ENCODE measurements at places on chromosomes 16 and 17.
A peak's percentile ranks its signal among the peaks of the same experiment; 100 is the strongest.

GRCh38 chr16:72793017-72793416, 254.9 kb downstream of the ZFHX3 start:
- no peak for DNase-seq

- no peak for DNase-seq
These were observed 187.6 kb downstream of the MYO1D start for GRCh38 chr17:32689348-32689747.

- DNase-seq: no peak
These were observed 115.4 kb downstream of the USP22 start for GRCh38 chr17:20927308-20927977.

GRCh38 chr16:46972429-46973206, 856 bp downstream of the DNAJA2 start:
- peak; percentile 65 for DNase-seq

DNA sequence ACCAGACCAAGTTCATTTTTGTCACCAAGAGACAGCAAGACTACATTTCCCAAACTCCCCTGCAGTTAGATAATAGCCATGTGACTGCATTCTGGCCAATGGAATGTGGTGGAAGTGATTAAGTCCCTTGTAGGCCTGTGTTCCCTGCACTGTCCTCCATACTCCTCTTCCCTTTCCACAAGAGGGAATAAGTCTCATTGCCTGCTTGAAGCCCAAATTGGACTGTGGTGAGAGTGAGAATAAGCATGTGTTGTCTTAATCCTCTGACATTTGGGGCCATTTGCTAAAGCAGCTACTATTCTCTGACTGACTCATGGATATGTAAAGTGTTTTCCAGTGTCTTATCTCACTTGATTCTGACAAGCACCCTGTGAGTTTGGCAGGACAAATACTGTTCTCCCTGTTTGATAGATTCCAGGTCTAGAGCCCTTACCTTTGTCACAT, 20.7 kb downstream of the PIK3R6 start:
- DNase-seq: peak; percentile 40

- DNase-seq: no peak
These were observed 2.0 kb downstream of the SLC46A1 start for GRCh38 chr17:28404007-28404406.

- DNase-seq: no peak
These were observed 77.8 kb downstream of the WWP2 start for GRCh38 chr16:69839798-69840409.

DNA sequence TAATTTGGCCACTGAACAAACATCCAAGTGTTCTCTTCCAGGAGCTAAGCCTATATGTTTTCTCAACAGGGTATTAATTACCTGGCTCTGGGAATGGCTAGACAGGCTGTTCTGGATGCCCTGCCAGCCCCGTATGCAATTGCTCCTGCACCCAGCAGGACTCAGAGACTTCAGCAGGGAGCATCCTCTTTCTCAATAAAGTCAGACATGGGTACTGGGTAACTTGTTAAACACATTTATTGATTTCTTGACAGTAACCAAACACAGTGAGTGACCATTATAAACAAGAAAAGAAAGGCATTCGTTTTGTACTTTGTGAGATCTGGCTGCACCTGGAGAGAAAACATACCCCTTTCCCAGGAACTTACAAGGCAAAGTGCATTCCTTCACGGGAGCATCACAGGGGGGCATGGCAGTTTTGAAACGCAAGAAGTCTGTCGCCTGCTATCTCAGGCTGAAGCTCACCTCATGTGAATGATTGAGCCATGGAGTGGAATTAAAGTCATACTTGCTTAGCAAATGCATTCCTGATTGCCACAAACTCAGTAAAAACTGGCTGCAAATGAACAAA, 369.8 kb downstream of the UTP18 start:
- no peak for DNase-seq

GRCh38 chr17:73031472-73031871, 61.0 kb downstream of the SLC39A11 start:
- peak; percentile 54 for DNase-seq

DNA sequence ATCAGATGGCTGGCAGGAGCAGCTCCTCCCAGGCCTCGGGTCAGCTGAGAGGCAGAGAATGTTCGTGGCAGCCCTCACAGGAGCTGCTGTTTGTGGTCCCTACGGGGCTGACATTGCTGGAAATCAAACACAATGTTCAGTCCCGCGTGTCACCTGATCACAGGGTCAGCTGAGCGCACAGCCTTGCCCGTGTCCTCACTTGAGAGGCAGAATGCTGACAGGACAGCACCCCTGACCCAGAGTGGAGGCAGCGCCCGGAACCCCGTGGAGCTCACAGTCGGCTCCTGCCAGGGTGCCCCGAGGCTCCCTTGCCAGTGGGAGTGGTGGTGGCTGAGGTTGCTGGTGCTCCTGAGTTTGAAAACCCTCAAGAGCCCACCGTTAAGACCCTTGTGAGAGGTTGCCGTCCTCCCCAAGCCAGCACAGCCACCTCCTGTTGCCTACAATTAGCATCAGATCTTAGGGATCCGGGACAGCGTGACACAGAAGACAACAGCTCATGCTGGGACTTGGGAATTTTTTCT, 3.6 kb upstream of the CHMP6 start:
- DNase-seq: peak; percentile 30

- no peak for DNase-seq
These were observed 15.1 kb upstream of the LASP1NB start for GRCh38 chr17:38910325-38910724.

- DNase-seq: no peak
These were observed 304.0 kb downstream of the MAF start for GRCh38 chr16:79296491-79296890.

GRCh38 chr17:15409721-15410250, 57.6 kb downstream of the CDRT4 start:
- DNase-seq: no peak

DNA sequence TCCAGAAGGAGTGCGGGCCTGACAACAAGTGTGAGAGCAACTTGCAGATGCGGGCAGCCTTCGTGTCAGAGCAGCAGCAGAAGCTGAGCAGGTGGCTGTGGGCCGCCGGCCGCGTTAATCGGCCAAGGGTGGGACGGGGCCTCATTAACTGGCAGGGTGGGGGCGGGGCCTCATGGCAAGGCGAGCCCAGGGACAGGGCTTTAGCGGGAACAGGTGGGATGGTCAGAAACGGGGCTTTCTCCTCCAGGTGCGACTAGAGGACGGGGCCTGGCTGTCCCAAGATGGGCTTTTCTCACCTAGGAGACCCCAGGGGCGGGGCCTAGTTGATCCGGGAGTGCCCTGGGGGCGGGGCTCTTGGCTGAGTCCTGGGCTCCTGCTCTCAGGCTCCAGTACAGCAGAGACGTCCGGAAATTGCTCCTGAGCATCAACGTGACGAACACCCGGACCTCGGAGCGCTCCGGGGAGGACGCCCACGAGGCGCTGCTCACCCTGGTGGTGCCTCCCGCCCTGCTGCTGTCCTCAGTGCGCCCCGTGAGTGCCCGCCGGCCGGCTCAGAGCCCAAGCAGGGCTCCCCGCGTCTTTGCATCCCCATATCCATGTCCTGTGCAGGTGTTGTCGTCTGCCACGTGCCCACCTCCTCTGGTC, 18.4 kb upstream of the PDK2 start:
- no peak for DNase-seq

DNA sequence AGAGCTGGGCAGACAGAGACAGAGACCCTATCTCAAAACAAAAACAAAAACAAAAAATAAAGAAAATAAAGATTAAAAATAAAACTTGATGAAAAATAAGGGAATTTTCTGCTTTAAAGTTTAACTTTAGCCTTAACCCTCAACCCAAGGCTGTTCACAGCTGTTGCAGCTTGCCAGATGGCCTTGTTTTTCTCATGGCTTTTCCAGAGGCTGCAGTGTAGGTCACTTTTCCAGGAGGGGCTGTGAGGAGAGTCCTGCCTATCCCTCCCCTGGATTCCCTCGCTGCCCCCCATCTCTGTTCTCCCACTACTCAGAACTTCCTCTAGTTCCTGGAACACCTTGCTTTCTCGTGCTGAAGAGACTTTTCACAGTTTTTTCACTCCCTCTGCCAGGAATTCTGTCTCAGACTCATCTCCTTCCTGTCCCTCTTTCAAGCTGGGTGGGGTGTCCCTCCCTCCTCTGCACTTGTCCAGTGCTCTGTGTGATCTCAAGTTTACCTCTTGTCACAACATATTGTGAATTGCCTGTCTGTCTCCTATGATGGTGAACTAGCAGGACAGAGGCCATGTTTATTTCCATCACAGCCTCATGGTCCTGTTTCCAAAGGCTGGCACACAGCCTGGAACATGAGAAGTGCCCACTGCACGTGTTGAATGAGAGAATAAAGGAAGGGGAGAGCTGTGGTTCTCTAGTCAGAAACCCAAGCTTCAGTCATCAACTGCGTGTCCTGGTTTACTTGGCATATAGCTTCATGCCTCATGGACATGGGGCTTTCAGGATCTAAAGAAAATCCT, 69.9 kb upstream of the MSI2 start:
- no peak for DNase-seq

DNA sequence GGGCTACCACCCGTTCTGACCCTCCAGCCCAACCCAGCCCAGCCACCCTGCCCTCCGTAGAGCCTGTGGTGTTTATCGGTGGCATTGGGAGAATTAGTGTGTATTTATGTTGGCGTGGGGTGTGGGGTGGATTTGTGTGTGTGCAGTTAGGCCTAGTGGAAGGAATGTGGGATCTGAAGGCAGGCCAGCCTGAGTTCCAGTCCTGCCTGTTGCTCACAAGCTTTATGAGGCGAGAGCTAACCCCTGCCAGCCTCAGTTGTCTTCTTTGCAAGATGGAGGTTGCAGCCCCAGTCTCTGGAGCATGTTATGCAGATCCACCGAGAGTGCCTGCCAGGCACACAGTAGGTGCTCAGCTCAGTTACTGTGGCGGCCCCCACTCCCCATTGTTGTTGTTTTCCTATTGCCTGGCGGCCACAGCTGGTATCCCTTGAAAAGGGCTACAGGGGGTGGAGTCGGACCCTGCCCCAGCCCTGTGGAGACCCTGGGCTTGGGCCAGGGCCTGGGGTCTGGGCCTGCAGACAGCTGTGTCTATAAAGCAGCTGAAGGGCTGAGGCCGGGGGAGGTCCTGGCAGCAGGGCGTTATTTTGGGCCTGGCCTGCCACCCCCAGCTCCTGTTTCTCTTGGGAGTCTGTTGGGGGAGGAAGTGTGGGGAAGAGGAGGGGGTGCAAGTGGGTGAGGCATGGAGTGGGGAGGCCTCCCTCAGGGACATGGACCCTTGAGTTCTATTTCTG, 5.1 kb downstream of the ERBB2 start:
- no peak for DNase-seq

DNA sequence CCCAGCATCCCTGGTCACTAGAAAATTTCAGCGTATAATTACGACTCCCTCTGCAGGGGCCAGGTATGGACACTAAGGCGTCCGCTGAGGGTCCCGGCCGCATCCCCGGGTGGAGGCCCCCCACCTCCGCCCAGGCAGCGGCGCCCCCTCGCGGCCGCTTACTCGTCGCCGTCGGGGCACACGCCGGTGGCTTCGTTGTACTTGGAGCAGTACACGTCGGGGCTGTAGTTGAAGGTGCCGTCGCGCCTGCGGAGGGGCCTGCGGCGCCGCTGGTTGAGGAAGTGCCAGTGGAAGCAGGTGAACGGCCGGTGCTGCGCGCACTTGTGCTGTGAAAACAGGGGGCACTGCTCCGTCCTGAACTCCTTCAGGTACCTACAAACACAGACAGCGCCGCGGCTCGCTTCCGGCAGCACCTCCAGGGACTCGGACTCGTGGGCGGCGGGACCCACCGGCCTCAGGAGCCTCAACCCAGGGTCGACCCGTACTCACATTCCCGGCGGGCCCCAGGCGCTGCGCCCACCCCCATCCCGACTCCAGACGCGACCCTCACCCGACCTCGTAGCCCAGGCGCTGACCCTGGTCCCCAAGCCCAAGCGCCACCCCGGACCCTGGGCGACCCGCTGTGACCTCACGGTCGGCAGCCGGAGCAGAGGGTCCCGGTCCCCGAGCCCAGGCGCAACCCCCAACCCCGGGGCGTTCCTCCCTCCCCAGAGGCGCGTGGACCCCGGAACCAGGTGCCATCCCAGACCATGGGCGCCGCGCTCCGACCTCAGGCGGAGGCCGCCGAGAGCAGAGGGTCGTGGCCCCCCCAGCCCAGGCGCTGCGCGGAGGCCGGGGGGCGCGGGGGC, 596 bp downstream of the UNKL start:
- DNase-seq: peak; percentile 80

DNA sequence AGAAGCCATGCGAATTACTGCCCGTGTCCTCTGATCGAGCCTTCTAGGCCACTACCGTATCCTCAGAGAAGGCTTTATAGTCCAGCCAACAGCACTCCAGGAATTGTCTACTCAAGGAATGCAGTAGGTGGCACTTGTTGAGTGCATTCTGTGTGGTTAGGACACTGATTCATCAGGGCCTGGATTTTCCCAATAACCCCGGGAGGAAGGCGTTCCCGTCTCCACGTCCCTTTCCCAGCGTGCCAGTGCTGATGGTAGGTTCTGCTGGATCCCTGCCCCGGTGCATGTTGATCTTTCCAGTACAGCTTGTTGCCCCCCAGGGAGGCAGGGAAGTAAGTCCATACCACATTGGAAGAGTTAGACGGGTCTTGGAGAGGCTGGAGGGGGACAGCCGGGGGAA, 122.2 kb downstream of the RPTOR start:
- no peak for DNase-seq

GRCh38 chr16:14050291-14051027, 20.7 kb upstream of the MRTFB start:
- DNase-seq: no peak

DNA sequence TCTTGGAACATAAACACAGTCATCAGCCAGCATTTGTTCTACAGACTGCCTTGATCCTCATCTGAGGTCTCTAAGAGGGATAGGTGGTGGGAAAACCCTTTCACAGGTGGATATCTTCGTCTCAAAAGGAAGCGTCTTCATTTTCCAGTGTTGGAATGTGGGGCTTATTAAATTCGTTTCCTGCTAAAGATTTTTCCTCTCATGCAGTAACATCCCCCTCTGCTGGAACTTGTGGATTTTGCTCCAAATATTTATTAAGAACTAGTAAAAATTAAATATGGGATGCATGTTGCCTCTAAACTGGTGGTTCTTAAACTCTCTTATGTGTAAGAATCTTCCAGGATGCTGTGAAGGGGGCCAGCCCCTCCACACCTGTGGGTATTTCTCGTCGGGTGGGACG, 20.1 kb upstream of the MLYCD start:
- DNase-seq: peak; percentile 48

GRCh38 chr17:80397686-80398085, 17.3 kb upstream of the ENDOV start:
- no peak for DNase-seq

DNA sequence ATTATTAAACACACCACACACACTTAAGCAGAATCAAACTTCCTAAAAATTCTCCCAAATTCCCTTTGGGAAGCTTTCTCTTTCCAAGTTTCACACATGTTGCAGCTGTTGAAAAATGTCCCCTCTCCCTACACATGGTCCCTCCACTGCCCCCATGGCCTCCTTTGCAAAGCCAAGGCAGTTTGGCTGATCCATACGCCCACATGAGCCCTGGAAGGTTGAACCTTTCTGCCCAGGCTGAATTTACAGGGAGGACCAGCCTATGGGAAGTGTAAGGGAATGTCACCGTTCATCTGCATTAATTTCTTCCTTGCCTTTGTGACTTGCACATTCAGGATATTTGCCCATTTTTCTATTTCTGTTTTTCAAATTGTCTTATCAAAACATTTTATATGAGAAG, 31.1 kb upstream of the SHISA6 start:
- DNase-seq: no peak

GRCh38 chr17:57206928-57207327, 49.4 kb upstream of the MSI2 start:
- no peak for DNase-seq

GRCh38 chr16:9159839-9160550, 68.6 kb downstream of the HAPSTR1 start:
- peak; percentile 58 for DNase-seq

Data from NB4 (cell line).